Cardiac fibroblast (primary cell): ENCODE measurements at places on chromosomes 11 and 22.

DNA sequence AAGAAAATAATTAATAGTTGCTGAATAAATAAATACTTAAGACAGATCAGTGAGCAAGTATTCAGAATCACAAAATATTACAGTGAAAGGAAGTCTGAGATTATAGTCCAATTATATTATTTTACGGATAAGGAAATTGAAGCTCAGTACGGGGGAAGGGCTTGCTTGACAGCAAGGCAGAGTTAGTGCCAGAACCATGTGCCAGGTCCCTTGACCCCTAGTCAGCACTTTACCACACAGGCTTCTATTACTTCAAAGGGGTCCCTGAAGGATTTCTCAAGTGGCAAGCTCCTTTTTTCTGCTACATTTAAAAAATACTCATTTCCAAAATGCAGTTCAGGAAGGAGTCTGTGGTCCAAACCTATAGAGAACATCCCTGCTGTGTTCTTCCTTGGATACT, 85.3 kb downstream of the CLPB start:
- no peak for DNase-seq

- DNase-seq = no peak
Measured at GRCh38 chr11:22433094-22433455, 94.9 kb downstream of the SLC17A6 start.

DNA sequence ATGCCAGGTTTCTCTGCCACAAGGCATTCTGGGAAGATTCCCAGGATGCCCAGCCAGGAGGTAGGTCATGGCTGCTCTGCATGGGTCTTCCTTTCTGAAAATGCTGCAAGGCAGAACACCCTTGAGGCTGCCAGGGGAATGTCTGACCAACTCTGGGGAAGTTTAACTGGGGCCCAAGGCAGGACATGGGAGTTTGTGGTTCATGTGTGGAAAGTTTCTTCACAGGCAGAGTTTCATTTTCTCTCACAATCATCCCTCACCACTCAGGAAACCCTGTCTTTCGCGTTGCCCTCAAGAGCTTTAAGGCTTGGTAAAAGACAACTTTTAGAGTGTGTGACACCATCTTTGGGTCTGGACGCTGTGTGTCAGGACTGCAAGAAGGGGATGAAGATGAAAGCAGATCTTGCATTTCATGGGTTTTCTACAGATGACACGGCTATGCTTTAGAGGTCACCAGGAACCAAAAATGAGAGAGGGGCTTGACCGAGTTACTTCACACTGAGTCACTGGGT, 133.5 kb downstream of the CD44 start:
- DNase-seq = no peak

DNA sequence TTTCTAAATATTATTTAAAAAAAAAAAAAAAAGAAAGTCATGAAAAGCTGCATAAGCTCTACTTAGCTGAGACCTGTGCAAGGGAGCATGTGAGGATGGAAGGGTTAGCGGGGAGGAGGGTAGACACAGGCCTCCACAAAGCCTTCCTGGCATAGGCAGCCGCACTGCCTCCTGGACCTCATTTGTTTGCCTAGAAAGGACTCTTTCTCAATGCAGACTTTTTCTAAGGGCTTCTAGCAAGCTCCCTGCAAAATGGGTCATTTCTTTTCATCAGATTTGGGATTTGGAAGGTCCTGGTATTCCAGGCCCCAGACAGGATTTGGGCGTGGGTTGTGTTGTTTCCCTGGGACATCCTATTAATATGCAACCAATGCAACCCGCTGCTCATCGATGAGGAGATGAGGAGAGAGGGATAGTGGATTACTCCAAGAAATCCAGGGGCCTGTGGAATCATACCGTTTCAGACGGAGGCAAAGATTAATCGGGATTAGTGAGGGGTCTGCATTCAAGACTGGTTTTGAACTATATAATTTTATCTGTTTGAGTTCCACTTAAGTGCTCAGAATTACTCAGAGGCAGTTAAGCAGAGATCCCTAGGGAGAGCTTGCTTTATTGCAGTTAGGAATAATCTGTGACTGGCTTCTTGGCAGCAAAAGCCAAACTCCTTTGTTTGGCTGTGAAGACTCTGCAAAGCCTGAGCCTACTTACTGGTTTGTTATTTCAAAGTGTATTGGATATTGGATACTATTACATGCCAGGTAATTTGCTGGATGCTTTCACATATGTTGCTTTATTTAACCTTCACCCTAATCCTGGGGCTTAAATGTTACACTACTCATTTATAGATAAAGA, 106.9 kb upstream of the NAV2 start:
- DNase-seq = peak; percentile 94

DNA sequence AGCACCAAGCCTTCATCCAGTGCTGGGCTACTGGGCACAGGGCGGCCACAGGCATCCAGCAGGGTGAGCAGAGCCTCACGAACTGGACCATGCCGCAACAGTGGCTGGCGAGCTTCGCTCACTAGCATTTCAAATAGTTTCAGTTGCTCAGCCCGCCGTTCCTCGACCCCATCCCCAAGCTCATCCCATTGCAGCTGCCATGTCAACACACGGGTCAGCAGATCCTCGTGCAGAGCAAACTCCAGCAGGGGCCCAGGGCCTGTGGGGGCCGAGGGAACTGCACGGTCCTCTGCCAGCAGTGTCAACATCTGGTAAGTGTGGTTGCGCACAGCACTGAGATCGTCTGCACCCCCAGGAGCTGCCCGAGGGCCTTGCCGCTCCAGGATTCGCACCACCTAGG, 10.6 kb downstream of the FHIP1B start:
- DNase-seq = no peak

DNA sequence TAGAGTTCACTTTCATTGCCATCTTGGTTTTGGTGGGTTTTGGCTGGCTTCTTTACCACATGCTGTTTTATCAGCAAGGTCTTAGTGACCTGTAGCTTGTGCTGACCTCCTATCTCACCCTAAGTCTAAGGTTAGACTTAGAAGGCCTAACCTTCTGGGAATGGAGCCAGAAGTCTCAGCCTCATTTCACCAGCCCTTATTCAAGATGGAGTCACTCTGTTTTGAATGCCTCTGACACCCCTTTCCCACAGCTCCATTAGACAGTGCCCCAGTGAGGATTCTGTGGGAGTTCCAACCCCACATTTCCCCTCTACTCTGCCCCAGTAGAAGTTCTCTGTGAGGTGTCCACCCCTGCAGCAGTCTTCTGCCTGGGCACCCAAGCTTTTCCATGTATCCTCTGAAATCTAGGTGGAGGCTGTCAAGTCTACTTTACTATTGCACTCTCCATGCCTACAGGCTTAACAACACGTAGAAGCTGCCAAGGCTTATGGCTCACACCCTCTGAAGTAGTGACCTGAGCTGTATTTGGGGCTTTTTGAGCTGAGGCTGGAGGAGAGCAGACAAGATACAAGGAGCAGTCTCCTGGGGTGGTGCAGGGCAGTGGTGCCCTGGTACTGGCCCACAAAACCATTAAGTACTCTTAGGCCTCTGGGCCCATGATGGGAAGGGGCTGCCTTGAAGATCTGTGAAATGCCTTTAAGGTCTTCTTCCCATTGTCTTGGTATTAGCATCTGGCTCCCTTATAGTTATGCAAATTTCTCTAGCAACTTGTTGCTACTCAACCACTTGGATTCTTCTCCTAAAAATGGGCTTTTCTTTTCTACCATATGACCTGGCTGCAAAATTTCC, 65.9 kb upstream of the SC5D start:
- no peak for DNase-seq

DNA sequence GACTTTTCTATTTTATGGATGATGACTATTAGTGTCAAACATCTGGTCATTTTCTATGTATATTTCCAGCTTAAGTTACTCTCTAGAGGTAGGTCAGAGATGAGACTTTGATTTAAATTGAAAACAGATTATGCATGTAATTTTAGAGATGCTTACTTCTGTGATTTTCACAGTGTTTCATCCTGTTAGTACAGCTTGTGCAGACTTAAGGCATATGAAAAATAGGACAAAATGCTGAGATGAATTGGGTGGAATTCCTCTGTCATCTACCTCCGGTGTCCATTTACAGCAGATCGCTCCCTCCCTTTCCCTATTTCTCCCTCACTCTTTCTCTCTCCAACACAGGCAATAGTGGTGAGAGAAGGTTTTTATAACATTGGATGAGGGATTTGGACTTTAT, 14.1 kb downstream of the JAM3 start:
- no peak for DNase-seq
